Gastroesophageal sphincter (tissue), 4 donors: ENCODE measurements at places on chromosomes 5 and 9.
A peak's percentile ranks its signal among the peaks of the same experiment; 100 is the strongest.

DNA sequence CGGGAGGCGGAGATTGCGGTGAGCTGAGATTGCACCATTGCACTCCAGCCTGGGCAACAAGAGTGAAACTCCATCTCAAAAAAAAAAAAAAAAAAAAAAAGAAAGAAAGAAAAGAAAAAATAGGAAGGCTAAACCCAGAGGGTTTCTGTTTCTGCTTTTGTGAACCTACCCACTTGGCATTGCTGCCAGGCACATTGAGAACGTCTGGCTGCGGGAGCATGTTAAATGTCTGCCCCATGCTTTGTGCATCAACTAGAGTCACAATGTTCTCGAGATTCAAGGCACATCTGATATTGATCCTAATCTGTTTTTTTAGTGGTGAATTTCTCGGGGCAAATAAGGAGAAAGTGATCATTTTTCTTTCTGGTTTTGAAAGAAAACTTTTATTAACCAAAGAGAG is 2.8 kb downstream of the SLC25A25 start:
- ATAC-seq = no peak

- ATAC-seq = peak; percentile 30
Measured at GRCh38 chr5:10704949-10705621, 55.9 kb downstream of the DAP start.

DNA sequence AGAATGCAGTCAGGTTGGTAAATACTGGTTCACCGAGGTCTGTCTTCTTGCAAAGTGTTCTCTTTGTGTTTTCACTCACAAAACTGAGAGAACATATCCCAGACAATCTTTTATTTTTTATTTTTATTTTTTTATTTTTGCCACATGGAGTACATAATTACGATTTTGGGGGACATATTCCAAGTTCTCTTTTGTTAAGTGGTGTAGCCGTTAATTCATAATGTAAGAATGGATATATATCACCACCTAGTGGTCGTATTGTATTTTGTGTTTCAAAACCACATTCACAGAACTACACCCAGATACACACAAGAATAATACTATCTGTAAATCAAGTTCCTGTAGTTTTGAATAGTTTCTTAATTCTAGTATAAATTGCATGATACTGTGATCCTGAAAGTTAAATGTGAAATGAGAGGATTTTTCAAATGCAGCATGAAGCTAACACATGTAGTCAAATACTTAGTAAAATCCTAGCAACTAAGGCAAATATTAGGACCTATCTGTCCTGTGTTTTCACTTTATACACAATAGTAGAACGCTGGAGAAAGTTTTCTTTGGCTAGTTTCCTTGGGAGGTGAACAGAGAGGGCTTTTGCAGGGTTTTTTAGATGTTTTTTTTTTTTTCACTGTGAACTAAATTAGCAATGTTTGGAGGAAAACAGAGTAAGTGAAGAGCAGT is 92.7 kb downstream of the VCAN start:
- ATAC-seq = no peak

GRCh38 chr5:14595891-14596290 is 14.3 kb downstream of the OTULINL start:
- ATAC-seq = no peak

DNA sequence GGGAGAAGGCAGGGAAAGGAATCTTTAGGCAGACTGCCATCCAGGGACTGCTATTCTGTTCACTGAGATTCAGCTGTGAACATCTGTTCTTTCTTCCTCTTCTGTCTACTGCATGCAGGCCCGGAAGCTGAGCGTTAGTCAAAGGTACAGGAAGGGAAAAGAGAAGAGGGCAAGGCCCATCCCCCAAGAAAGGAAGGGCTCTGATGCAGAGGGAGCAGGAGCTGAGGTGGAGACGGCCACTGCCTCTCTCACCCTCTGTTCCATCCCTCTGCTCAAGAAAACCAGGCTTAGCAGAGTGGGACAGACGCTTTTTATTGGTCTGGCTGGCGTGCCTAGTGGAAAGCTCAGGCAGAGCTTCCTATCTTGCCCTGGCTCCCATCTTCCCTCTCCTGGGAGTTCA is 57.6 kb downstream of the PFDN1 start:
- no peak for ATAC-seq

GRCh38 chr9:101716629-101717028 is 21.8 kb downstream of the GRIN3A start:
- no peak for ATAC-seq

DNA sequence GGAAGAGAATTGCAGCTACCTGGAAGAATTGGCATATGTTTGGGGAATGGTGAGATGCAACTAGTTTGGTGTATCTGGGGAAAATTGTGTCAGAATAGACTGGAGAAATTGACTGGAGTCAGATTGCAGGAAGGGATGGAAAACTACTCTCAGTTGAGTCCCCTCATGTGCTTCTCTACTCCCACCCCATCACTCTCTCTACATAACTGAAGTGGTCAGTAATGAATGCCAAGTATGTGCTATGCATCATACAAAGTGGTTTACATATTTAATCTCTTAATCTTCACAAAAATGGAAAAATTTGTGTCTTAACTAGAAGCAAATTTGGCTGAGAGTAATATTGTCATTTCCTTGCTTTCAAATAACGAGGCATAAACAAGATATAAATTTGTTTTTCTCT is 146.4 kb upstream of the TNC start:
- ATAC-seq = no peak

GRCh38 chr5:154267516-154267915 is 77.0 kb downstream of the GALNT10 start:
- ATAC-seq = no peak

DNA sequence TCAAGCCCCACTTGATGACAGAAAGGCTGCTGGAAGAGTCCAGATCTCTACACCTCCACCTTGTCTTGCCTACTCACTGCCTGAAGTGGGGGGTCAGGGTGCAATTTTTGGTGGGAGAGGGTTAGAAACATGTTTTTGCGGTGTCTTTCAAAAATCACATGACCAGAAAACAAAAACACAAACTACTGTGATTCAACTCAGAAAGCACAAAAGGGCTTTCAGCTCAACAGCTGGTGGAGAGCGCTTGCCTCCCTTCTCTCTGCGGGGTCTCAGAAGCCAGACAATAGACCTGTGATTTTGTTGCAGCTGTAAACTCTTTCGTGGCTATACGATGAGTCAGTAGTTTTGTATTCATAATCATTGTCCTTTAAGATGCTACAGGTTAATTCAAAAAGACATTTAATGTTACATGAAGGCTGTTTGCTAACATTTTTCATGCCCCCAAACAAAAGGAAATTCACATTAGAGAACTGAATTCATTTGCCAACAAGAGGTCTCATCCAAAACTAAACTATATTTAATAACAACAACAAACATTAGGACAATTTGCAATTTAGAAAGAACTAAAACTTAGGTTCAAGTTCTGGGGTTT is 172.6 kb upstream of the RAI14 start:
- ATAC-seq = no peak

GRCh38 chr5:159917994-159918393 is 1.7 kb downstream of the ADRA1B start:
- ATAC-seq = no peak

GRCh38 chr5:39225405-39226099 is 6.2 kb upstream of the FYB1 start:
- ATAC-seq = no peak

GRCh38 chr9:86672966-86673365 is 274.3 kb downstream of the GAS1 start:
- ATAC-seq = no peak

DNA sequence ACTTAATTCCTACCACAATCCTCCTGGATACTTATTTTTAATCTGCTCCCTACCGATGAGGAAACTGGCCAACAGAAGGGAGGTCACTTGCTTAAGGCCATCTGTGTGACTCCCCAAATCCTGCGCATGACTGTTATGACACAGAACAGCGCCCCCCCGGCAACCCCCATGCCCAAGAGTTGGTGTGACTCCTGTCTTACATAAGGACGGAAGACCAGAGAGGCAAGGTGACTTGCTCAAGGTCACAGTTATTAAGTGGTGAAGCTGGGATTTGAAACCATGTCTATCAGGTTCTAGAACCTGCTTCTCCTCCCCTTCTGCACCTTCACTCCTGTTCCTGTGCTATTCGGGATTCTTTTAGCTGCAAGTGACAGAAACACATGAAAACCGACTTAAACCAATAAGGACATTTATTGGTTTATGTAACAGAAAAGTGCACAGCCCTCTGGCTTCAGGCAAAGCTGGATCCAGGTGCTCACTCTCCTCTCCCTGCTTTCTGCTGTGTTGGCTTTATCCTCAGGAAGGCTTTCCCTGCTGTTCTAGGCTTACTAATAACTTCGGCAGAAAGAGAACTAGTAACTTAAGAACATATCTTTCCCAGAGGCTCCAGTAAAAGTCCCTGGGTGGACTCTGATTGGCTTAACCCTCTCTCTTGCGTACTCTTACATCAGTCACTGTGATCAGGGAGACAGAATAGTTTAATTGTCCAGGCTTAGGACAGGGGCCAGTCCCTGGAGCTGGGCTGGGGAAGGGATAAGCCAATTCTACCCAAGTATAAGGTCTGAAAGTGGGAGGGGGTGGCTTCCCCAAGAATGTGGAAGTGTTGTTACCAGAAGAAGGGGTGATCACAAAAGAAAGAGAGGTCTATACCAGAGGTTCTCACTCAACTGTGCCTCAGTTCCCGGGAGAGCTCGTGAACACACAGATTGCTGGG is 43.7 kb downstream of the FGF18 start:
- no peak for ATAC-seq

DNA sequence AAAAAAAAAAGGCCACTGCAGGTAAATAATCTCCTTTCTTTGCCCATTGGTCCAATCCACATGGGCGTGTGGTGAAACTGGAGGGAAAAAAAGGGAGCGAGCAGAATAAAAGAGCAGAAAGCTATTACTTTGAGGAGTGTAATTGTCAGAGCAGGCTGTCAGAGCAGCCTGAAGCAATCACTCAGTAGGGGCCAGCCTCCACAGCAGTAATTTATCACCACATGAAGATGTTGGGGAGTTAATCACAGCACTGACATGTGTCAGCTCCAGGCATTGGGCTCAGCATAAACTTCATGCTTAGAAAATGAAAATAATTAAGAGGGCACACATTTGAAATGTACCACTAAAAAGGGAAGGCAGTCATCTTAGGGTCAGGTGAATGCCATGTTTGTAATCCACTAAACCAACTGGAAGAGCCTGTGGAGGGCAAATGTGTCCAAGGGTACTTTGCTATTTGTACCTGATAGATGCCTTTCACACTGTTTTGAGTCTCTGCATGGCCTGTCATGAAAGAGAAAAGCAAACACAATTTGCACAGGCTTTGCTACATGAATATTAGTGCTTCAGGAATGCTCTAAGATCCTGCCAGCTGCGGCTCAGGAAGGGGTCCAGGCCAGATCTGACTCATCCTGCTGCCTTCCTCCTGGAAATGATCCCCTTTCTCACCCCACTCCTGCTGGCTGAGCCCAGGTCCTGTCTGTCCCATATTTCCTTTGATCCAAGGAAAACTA is 2.9 kb upstream of the PTGER4 start:
- ATAC-seq = no peak

GRCh38 chr5:150184990-150185912 is 4.6 kb upstream of the SLC6A7 start:
- ATAC-seq = no peak

GRCh38 chr5:34535944-34536623 is 120.0 kb upstream of the RAI14 start:
- ATAC-seq = no peak

GRCh38 chr9:22244139-22245011 is 202.2 kb upstream of the DMRTA1 start:
- no peak for ATAC-seq

- no peak for ATAC-seq
Measured at GRCh38 chr9:92752812-92753404, 11.7 kb downstream of the BICD2 start.

DNA sequence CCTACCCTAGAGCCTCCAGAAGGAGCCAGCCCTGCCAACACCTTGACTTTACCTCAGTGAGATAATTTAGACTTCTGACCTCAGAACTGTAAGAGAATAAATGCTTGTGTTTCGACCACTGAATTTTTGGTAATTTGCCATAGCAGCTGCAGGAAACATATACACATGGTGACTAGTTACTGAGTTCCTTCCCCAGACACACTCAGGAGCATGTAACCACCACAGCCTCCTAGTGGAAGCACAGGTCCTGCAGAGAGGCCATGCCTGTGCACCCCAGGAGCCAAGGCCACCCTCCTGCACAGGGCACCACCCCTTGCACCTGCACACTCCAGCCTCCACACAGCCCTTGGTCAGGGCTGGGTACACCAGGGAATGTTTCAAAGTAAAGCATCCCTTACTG is 7.6 kb upstream of the CAMSAP1 start:
- ATAC-seq = no peak

DNA sequence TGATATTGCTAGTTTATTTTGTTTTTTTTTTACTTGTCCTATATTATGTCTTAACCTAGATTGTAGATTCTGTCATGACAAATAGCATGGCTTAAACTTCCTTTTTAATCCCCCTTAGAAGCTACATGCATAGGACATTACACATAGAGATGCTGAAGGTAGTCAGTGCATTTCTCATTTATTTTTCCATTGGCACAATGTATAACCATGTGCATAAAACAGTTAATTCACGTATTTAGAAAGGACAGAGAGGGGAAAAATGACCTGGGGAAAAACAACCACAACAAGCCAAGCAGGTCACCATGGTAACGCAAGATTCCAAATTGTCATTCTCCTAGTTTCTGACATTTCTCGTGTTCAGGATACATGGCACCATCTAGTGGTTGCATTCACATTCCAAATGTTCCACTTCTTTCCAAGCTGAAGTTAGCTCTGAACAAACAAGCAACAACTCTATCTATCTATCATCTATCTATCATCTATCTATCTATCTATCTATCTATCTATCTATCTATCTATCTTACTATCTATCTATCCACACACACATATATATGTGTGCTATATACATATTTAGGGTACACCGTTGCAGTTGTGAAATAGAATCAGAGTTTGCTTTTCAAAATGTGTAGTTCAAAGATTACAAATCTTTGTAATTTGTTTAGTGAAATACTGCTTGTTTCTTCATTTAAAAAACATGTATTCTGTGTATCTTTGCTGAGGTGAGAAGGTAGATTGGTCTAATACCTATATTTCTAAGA is 487.2 kb upstream of the ST8SIA4 start:
- ATAC-seq = no peak

DNA sequence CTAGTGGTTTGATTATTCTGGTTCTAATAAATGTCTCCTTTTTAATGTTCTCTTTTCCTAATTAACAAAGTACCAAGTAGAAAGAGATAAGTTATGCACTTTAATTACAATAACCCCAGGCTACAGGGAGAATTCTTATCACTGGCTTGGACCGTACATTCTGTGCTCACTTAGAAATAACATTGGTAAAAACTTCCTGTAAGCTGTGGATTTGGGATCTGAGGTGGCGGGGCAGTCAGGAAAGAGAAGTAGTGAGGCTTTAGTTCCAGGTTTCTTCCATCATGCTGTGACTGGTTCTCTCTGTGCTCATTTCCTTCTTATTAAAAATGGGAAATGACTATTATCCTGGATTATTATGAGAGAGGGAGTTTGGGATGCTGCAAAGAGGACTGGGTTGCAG is 142.0 kb downstream of the EGFLAM start:
- ATAC-seq = peak; percentile 40
